ENCODE measurements at places on chromosomes 3 and 15.

- no peak for DNase-seq
Measured at GRCh38 chr15:77354063-77354462, 65.8 kb downstream of the PEAK1 start.

- no peak for DNase-seq
Measured at GRCh38 chr3:72582211-72582878, 265.9 kb downstream of the SHQ1 start.

GRCh38 chr3:157832588-157832987 is 273.6 kb downstream of the SHOX2 start:
- DNase-seq, result no peak

- DNase-seq, result no peak
Measured at GRCh38 chr15:66961407-66961884, 104.0 kb upstream of the SMAD3 start.

DNA sequence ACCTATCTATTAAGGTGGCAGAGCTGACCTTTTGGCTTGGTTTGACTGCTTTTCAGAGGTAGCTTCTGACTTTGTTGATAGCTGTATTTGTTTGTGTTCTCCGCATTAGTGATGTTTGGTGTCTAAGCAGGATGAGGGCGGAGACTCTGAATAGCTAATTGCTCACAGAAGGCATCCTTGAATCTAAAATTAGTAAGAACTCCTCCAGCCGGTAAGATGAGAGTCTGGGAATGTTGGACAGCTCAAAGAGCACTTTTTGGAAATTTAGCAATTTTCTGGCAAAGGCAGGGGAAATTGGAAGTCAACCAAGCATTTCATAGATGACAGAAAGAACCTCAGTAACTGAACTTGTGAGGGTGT is 174.1 kb downstream of the KLHL25 start:
- DNase-seq, result peak; percentile 23

GRCh38 chr3:80234706-80235105 is 466.9 kb upstream of the ROBO1 start:
- DNase-seq, result no peak

- no peak for DNase-seq
Measured at GRCh38 chr15:69472046-69472445, 19.4 kb downstream of the RPLP1 start.

GRCh38 chr15:68421115-68421551 is 10.8 kb downstream of the ITGA11 start:
- DNase-seq, result no peak

GRCh38 chr3:12553921-12554391 is 2.9 kb upstream of the MKRN2 start:
- DNase-seq, result no peak

DNA sequence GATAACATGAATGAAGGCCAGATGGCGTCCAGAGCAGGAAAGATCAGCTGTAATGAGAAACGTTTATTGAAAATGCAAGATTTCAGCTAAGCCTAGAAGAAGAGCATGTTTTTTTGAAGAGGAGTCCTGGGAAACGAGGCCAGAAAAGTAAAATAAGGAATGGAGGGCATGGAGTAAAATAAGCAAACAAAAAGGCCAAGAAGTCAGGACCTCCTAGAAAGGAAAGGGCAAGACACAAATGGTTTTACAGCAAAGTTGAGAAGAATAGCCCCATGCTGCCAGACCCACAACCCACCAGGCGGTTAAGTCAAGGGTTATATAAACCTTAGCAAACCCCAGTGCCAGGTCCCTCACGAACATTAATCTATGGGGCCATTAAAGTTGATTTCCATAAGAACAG is 30.5 kb downstream of the LRIG1 start:
- no peak for DNase-seq

- no peak for DNase-seq
Measured at GRCh38 chr3:53142986-53143385, 12.8 kb upstream of the RFT1 start.

DNA sequence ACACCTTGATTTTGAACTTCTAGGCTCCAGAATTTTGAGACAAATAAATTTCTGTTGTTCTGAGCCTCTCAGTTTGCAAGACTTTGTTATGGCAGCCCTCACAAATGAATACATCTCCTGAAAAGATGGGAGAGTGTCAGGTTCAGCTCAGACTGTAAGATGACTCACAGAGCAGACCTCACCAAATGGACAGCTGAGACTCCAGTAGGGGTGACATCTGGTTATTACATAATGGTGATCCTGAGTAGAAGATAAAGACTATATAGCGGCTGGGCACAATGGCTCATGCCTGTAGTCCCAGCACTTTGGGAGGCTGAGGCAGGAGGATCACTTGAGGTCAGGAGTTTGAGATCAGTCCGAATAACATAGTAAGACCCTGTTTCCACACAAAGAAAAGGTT is 26.2 kb upstream of the MTMR14 start:
- no peak for DNase-seq

- no peak for DNase-seq
Measured at GRCh38 chr3:54322354-54322753, 200.0 kb downstream of the CACNA2D3 start.

DNA sequence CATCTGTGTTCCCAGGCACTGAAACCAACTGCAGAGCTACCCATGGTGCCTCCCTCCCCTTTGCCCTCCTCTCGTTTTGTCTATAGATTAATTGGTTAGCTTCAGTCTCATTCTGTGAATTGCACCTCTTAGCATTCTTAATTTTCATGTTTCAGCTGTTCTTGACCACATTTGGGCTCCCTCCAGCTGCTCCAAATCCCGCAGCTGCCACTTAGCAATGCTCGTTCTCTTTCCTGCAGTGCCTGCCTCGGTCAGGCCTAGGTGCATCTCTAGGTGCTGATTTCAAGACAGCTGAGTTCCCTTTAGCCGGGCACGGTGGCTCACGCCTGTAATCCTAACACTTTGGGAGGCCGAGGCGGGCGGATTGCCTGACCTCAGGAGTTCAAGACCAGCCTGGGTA is 47.0 kb upstream of the SMAD3 start:
- DNase-seq, result no peak

DNA sequence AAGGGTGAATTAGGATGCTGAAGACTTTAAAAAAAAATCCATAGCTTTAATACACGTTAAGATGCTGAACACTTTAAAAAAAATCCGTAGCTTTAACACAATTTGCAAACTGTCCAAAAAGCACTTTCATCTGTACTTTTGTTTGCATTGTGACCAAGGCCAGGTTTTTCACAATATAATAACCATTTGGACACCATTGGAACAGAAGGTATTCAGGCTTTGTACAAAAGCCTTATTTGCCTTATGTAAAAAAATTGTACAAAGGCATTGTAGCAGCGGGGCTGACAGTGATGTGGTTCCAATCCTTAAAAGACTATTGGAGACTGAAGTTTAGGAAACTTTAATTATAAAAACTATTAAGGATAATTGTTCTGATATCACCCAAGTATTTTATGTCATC is 15.2 kb upstream of the ICE2 start:
- no peak for DNase-seq

GRCh38 chr15:93428807-93429351 is 339.9 kb upstream of the RGMA start:
- DNase-seq, result no peak

DNA sequence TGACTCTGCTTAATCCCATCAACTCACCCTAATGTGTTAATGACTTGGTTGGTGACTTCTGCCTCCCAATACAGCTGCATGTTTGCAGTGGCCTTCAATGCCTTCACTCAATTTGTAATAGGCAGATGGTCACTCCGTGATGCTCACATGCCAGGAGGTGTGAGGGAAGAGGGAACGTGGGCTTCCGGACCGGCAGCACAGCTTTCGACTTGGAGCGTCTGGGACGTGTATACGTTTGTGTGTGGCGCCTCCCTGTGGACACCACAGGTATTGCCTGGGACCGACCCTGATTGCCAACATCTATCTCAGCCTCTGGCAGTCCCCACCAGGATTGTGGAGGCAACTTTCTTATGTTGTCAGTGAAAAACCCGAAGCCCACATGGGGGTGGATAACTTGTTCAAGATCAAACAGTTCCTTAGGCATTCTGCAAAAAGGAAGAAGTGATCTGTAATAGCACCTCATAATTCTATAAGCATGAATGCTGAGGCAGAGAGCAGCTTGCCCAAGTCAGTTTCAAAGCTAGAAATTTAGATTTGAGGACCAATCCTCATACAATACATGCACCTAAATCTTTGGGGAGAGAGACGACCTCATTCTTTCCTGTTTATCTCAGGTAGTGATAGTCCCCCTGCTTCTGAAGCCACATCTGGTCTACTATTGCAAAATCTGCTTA is 16.9 kb downstream of the MRPL46 start:
- peak; percentile 16 for DNase-seq

DNA sequence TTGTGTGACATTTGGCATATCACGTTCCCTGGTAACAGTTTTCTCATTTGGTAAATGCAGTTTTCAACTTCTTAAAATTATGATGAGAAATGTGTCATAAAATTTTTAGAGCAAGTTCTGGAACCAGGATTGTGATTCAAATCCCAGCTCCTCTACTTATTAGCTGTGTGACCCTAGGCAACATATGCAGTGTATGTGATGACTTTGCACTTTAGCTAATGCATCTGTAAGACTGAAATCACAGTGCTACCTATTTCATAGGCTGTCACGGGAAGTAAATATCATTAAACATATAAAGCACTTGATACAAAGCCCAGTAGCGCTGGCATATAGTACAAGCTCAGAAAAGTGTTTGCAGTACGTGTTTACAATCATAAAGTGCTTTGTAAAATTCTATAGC is 419.4 kb downstream of the GRM7 start:
- no peak for DNase-seq

GRCh38 chr3:177262396-177262795 is 65.1 kb upstream of the TBL1XR1 start:
- no peak for DNase-seq

DNA sequence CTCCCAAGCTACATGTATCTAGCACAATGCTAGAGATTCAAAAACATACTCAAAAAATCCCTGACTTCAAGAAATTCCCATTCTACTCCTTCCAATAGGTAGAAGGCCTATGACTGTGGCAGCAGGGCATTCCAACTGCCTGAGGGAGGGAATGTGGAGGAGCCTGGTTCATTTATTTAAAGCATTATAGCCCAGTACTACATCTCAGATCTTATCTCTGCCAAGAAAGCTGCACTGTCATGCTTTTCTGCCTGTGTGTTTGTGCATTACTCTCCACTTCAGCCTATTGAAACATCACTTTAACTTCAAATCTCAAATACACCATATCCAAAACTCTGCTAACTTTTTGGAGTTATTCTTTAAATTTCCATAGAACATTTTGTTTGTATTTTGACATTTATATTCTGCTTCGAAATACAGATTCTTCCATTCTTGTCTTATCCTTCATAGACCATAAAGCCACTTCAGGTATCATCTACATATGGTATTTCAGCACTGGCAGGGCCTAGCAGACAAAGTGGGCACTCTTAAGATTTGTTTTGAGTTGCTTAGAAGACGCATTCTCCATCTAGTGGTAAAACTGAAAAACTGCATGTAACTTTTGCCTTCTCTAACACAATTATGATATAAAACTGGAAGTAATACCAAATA is 59.1 kb upstream of the NEDD4 start:
- peak; percentile 43 for DNase-seq

GRCh38 chr3:10334042-10334441 is 13.1 kb upstream of the SEC13 start:
- DNase-seq, result no peak

DNA sequence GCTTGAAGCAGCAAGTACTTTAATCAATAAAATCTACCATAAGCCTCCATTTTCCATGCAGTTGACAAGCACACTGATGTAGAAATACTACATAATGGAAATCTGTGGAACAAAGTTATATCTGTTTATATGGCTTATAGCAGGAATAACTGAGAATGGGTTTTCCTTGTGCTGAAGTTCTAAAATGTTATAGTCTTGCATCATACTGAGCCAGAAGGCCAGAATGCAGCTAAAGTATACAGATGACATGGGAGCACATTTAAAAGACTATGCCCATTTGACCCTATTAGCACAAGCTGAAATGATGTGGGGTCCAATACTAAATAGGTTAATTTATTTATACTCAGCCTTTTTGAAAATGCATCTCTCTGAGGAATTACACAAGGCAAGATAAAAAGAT is 25.1 kb downstream of the SLC24A5 start:
- no peak for DNase-seq

DNA sequence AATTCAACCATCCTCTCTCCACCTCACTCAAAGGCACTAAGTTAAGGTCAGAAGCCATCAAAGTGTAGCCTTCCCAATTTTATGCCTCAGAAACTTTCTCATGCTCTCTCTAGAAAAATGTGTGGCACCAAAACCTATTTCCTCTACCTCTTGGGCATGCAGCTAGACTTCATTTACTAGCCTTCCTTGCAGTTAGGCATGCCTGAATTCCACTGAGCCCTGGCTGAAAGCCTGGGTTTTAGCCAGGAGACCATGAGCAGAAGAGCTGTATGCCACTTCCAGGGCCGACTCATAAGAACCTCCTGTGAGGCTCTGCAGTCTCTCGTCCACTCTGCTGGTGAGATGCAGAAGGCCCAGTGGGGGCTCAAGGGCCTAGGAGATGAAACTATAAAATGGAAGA is 145.0 kb downstream of the MYLK start:
- DNase-seq, result no peak

GRCh38 chr3:141178551-141178950 is 53.1 kb upstream of the PXYLP1 start:
- DNase-seq, result no peak

Measured in central memory CD4-positive, alpha-beta T cell (primary cell).